ENCODE measurements at places on chromosomes 7 and 10.

- no peak for DNase-seq
These were observed 61.2 kb downstream of the OAT start for GRCh38 chr10:124357561-124357885.

DNA sequence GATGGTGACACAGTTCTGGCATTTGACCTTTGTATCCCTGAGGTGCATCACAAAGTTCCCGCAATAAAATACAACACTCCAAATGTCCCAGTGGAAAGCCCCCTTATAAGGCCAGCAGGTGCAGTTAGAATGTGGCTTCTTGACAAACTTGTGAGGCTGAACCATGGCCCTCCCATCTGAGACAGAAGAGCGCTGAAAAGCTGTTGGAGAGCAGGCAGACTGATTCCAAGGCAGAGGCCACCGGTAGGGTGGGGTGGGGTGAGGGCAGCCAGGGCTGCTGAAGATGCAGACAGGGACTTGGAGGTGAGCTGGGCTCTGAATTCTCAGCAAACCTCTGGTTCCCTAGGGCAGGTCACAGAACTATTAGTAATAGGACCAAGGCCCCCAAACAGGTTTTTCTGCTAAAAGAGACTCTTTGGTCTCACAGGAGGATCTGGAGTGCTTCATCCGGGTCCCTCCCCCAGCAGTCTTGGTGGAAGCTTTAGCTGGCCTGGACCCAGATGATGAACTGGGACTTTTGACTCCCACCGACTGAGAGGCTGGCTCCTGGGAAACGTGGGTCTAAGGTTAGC is 15.6 kb upstream of the CHST3 start:
- no peak for DNase-seq

DNA sequence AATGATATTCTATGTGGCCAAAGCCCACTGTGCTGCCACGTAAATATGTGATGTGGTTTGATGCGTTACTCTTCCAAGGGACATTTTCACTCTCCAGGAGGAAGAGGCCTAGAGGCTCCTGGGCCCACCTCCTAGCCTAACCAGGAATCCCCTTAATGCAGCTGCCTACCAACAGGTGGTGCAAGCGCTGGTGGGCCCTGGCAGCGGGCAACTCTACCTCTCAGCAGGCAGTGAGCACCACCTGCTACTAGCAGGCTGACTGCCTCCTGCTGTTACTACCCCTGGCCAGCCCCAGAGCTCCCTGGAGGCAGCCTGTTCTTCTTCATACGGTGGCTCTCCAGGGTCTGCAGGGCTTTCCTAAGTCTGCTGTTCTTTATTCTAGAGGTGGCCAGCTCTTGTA is 62.8 kb downstream of the CDH23 start:
- no peak for DNase-seq

- DNase-seq = no peak
These were observed 9.7 kb downstream of the TM9SF3 start for GRCh38 chr10:96577069-96577468.

DNA sequence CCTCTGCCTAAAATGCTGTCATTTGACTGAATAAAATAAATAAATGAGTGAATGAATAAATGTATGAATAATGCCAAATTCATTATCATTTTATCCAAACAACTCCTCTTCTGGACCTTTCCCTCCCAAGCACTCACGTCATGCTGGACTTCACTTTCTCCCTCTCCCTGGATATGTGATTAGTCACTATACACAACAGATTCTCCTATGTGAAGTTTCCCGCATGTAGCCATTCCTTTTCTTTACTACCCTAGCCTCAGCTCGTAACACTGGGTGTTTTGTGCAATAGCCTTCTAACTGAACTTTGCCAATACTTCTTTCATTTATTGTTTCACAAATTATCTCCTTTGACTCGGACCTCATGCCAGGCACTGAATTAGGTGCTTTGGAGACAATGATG is 87.6 kb upstream of the IL6 start:
- no peak for DNase-seq

GRCh38 chr10:22479419-22479818 is 134.1 kb downstream of the SPAG6 start:
- DNase-seq = peak; percentile 8

- no peak for DNase-seq
These were observed 44.5 kb upstream of the MNX1 start for GRCh38 chr7:157054927-157055326.

GRCh38 chr7:76048668-76048988 is 722 bp downstream of the MDH2 start:
- no peak for DNase-seq

- no peak for DNase-seq
These were observed 29.9 kb downstream of the FANK1 start for GRCh38 chr10:125926247-125926646.

DNA sequence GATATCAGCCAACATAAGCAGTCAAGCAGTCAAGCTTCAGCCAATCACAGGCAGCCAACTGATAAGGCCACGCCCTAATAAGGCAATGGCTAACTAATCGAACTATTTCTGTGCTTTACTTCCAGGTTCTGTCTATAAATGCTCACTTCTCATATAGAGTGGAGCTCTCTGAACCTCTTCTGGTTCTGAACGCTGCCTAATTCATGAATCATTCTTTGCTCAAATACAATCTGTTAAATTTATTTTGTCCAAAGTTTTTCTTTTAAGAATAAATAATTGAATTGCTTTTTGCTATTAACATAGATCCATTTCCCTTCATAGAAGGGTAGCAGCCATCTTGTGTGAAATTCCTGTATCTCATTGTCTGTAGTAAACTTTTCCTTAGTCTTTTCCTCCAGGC is 97.9 kb upstream of the TMEM72 start:
- DNase-seq = no peak

GRCh38 chr10:130746311-130746710 is 565.2 kb downstream of the TCERG1L start:
- no peak for DNase-seq

- DNase-seq = no peak
These were observed 43.8 kb downstream of the JAKMIP3 start for GRCh38 chr10:132109341-132110110.

DNA sequence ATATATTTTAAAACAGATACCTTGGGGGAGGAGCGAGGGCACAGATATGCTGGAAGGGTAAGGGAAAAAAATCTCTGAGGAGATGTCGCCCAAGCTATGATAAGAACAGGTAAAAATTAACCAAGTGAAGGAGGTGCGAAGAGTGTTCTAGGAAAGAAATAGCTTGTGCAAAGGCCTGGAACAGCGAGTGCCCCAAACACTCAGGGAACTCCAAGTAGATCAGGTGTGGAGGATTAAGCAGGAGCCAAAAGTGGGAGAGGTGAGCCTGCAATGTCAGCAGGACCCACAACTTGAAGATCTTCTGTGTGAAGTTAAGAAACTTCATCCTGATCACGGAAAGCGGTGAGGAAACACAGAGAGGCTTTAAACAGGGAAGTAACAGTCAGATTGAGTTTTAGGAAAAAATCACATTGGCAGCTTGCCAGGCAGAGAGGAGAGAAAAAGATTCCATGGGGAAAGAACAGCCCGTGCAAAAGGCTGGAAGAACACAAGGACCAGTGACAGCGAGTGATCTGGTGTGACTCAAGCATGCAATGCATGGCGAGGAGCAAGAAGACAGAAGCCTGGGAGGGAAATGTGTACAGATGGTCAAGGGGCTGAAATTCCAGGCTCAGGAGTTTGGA is 30.7 kb downstream of the FGF8 start:
- DNase-seq = no peak

DNA sequence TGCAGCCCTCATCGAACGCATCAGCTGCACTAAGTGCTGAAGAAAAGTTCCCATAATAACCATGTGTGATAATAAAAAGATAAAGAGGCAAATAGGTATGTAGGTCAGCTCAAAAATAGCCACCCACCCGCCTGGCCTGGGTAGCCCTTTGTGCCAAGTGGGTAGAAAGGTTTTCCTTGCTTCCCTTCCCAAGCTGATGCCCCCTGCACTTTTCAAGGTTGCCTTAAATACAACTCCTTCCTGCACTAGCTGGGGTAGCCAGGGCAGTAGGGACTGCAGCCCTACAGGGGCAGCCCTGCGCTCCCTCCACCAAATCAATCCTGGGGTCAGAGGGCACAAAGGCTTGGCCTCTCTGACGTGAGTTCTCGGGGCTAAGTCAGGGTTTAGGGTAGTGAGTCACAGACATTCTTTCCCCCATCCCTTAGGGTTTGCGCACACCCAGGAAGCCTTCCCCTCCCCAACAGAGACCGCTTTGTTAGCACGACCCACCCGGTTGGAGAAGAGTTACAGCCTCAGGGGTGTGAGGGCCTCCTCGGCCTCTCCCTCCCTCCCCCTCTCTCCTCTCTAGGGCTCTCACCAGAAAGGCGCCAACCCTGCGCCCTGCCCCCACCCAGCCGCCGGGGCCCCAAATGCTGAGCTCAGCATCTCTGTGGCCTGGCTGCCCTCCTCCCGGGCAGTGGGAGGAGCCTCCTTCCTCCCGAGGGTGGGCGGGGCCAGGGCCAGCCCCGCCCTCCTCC is 13.3 kb upstream of the DDIT4 start:
- peak; percentile 98 for DNase-seq

- DNase-seq = no peak
These were observed 896.1 kb downstream of the CCSER2 start for GRCh38 chr10:85224366-85224940.

DNA sequence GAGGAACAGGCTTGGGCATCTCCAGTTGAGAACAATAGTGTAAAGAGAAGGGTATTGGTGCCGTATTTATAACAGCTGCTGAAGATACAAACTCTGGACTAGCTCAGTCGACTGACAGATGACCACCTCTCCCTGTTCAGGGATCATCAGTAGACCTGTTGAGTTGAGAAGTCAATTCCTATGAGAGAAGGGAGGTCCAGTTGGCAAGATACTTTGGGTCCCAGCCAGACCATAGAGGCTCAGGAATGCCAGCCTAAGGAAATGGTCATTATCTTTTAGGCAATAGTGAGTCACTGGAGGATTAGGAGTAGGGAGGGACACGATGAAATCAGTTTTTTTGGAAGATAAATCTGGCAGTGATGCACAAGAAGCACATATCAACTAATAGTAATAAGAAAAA is 202.9 kb downstream of the TRIL start:
- DNase-seq = no peak

DNA sequence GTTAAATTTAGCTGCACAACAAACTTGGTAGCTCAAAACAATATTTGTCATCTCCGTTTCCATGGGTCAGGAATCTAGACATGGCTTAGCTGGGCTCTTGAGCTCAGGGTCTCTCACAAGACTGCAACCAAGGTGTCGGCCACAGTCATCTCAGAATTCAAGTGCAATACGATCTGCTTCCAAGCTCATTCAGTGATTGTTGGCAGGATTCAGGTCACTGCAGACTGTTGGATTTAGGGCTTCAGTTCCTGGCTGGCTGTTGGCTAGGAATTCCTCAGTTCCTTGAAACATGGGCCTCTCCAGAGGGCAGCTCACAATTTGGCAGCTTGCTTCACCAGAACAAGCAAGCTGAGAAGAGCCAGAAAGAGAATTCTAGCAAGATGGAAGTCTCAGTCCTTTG is 17.5 kb upstream of the CHST3 start:
- DNase-seq = no peak

DNA sequence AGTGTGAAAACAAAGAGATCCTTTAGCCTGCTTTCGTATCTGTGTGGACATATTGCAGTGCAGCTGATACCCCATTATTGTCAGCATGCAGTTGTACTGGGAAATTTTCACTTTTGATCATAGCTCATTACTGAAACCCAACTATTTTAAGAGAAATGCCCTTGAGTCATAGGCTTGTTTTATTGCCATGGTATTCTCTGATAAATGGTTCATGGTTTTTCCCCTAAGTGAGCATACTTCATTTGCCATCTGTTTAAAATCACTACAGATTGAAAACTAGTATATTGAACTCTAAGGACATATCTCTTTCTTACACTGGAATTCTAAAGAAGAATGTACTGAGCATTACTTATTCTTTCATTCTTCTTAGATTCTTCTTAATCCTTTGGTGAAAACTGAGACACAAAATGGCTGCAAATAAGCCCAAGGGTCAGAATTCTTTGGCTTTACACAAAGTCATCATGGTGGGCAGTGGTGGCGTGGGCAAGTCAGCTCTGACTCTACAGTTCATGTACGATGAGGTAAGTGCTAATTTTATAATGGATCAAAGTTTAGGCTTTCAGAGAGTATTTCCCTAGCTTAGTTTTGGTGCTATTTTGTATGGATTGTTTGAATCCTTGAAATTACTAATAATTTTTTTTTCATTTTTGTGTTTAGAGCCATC is 63.0 kb downstream of the RALA start:
- no peak for DNase-seq

GRCh38 chr7:130814778-130815335 is 80.8 kb upstream of the KLF14 start:
- DNase-seq = peak; percentile 30

DNA sequence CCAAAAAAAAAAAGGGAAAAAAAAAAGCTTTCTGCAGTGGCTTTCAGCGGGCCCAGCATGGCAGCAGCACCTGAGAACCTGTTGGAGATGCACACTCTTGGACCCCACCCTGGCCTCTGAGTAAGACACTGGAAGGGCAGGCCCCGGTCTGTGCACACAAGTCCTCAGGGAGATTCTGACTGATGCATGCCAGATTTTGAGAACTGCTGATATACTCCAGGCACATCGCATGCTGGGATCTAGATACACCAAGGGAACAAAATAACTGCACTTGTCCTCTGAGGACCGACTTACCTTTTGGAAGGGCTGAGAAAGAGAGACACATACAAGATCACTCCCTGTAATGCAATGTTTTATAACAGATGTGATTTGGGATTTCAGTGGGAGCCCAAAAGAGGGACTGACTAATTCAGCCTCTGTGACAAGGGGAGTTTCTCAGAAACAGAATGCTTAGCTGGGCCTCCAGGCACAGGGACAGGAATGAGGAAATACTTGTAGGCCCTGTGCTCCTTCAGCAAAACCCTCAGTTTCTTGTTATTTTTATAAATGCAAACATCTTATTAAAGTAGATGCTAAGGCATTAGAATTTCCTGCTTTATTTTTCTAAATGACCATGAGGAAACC is 8.2 kb downstream of the EGFR start:
- DNase-seq = no peak

GRCh38 chr10:61223576-61223975 is 229.6 kb downstream of the TMEM26 start:
- DNase-seq = no peak

DNA sequence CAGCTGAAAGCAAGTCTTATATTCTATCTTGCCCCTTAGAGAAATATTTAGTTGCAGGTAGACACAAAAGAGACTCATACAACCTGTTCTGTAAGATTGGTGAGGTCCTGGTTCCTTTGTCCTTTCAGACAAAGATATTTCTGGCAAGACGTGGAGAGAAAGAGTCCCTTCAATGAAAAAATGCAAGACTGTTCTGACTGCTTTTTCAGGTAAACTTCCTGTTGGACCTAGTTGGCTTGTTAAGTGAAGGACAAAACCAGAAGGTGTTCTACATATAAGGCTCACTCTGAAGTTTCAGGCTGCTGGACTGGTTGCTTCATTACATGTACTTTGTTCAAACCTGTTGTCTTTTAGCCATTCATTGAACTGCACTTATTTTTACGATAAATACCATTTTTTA is 119.0 kb upstream of the PTPRZ1 start:
- no peak for DNase-seq

DNA sequence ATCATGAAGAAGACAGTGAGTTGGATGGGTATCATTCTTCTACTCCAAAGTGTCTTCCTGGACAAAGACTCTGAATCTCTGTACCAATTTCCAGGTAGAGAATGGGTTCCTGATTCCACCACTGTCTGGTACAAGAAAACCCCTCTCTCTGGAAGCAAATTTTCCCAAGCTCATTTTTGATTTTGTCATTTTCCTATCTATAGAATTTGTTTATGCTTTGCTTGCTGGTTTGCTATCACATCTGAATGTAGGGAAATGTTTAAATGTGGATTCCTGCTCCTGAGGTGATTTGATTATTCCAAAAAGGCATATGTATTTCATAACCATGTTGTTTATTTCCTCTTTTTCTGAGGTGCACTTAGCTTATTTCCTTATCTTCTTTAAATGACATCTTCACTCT is at the start of gene TAS2R16:
Gene TAS2R16 (minus strand): TSS at position 101 of the 400 bp plus-strand sequence. CDS start 66 bp downstream, at position 35.
- no peak for DNase-seq

Data from NCI-H460 (cell line).